ENCODE measurements at places on chromosomes 6 and 20. TPM values are rescaled to one million over a fixed set of nuclear protein-coding genes. Genes with fewer than 3 reads are reported as not detected.
A peak's percentile ranks its signal among the peaks of the same experiment; 100 is the strongest.

CAGE1 gene
- total RNA-seq = not detected

PNRC1 gene
- 261 TPM for total RNA-seq

ZNF311 gene
- 1.1 TPM for total RNA-seq

DHX16 gene
- 35.8 TPM for total RNA-seq

TRIM15 gene
- 0.98 TPM for total RNA-seq

DOK5 gene
- 1.3 TPM for total RNA-seq

C6orf58 gene
- total RNA-seq = not detected

RBM39 gene
- 303 TPM for total RNA-seq

DNA sequence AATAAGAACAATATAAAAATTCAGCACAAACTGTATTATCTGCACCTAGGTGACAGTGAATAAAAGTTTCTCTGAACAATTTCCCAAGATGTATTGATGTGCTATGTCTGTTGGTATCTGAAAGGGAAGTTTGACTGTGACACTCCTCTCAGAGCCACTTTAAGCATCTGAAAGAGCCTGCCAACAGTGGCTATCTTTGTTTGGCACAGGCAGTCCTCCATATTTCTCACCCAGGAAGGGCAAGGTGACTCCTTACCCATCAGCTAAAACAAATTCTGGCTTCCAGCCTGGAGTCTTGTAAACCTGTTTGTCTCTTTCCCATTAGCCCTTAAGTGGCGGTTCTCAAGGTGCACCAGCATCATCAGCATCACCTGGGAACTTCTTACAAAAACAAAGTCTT is 122.4 kb upstream of the VGLL2 start:
- DNase-seq = no peak

GRCh38 chr6:144149894-144150709 is at the start of gene STX11:
Gene STX11, plus strand, starts transcription at chr6:144150517. Its CDS starts 36,111 bp downstream, at chr6:144186628.
- DNase-seq = peak; percentile 54

- no peak for DNase-seq
Measured at GRCh38 chr6:82030761-82031503, 216.6 kb downstream of the IBTK start.

GRCh38 chr20:46701556-46701955 is 7.9 kb upstream of the SLC2A10 start:
- peak; percentile 17 for DNase-seq

- DNase-seq = no peak
Measured at GRCh38 chr20:49482173-49482572, 295 bp downstream of the KCNB1 start.

DNA sequence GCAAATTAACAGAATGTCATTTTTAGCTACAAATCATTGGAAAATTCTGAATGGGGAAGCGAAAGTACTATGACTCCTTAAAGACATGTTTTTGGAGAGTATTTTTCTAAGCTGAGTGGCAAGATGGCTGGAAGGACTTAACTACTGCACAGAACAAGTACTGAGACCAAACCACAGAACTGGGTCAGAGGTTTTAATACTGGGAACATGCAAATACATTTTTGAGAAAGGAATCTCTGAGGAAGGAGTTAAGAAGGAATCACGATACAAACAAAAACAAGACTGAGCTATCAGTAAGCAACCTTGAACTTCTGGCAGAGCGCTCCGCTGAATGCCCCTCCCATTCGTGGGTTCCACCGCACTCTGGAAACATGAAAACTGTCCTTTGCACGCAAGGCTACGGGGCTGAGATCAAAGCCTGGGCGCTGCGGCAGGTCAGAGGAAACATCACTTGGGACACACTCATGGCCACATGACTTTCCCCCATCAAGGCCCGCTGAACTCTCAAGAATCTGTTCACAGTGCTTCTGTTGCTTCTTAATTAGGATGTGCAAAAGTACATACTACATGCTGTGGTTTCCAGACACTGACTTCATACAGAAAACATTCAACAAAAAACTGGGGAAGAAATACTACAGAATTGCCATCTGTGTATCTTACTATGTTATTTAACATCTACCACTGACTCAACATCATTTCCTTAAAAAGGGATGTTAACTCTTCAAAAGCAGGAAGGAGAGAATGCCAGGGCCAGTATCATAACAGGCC is 27.8 kb downstream of the SLC23A2 start:
- peak; percentile 89 for DNase-seq

GRCh38 chr20:8242827-8243724 is 111.0 kb downstream of the PLCB1 start:
- DNase-seq = no peak

DNA sequence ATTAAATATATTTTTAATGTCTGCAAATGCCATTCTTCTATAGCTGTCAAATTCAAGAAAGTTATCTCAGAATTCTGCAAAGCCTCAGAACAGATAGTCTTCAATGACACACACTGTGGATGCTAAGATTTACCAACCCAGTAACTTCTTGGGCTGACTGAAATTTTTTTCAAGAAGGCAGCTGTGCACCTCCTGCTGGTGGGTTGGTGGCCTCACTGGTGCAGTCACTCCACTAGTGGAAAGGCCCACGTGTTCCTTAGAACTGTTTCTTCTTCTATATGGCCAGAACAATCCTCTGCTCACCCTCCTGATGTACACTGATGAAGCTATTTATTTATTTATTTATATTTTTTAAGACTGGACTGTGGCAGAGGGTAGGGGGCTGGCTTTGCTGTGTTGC is 28.1 kb upstream of the MTCL3 start:
- DNase-seq = no peak

DNA sequence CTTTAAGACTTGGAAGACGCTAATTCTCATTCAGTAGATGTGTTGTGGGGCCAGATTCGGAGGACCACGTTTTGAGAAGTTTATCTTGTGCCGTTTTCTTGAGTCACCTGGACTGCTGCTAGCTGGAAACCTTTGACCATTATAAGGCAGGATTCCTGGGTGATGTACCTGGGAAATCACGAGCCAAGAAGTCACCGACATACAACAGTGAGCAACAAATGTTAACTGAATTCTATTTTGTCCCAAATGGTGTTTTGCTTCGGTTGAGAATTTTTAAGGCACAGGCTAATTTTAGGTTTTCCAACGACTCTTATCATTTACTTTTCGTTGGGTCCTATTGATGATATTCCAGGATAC is 93.4 kb upstream of the BTN3A2 start:
- no peak for DNase-seq

DNA sequence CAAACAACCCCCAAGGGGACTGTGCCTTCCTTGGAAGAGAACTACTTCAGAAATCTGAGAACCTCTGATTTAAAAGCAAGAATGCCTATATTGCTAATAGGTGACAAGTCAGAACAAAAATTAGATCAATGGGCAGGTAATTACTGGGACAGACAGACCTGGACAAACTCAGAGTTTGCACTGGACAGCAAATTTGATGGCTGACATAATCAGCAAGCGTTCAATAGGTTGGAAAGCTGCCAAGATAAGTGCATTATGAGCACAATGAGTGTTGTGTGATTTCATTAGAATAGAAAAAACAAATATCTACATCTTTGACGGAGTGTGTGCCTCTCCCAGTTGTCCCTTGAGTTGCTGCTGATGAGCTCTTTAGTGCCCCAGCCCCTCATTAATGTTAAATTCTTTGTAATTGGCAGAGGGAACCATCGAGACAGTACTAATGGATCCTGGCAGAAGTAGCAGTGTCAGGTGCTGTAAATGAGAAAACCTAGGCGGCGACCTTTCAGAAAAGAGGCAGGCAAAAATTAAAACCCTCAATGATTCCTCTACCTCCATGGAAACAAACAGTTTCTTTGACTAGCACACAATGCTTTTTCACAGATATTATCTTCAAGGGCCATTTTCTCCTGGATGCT is 116.5 kb upstream of the COL21A1 start:
- no peak for DNase-seq

DNA sequence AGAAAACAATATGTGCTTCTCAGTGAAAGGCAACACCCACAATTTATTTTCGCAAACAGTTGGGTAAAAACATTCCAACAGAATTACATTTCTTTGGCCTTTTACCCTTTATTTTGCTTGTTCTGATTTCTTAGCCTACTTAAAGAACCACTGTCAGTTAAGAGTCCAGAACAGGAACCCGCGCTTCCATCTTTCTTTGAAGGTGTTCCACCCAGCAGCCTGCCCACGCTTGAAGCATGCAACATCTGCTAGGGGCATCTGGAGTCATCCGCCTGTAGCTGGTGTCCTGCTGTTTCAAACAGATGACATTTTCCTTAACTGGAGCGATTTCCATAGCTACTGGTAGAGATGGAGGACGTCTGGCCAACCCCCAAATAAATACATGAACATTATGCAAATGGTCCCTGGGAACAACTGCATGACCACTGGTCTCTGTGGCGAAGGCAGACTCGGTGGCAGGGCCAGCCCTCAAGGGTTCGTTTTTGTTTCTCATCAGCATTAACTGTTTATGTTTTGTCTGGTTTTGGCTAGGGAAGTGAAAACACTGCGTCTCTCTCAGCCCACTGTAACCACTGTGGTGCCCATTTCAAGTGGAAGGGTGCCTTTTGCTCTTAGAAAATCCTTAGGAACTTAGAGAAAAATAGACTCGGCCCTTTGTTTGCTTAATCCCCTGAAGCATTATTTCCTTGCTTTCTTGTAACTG is 51.6 kb downstream of the LAMA4 start:
- DNase-seq = no peak

DNA sequence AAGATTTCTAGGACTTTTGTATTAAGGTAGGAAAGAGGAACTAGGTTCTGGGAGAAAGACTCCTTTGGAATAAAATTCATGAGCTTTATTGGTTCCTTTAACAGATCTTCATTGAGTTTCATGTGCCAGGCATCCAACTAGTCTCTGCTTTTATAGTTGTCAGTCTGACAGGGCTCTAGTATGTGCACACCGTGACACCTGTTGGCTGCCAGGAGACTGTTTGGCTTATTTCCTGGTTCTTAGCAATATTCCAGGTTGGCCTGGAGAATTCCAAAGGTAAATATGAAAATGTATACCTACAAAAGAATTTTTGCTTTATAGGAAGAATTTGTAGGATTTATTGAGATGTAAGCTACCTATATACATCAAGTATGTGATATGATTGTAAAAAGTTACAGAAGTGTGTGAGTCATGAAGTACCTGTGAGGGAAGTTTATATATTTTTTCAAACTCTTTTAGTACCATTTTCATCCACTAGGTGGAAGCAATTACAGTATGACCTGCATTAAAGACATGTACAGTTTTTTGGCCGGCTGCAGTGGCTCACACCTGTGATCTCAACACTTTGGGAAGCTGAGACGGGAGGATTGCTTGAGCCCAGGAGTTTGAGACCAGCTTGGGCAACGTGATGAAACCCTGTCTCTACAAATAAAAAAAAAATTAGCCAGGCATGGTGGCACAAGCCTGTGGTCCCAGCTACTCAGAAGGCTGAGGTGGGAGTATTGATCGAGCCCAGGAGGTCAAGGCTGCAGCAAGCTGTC is 35.2 kb downstream of the NDUFAF5 start:
- no peak for DNase-seq

DNA sequence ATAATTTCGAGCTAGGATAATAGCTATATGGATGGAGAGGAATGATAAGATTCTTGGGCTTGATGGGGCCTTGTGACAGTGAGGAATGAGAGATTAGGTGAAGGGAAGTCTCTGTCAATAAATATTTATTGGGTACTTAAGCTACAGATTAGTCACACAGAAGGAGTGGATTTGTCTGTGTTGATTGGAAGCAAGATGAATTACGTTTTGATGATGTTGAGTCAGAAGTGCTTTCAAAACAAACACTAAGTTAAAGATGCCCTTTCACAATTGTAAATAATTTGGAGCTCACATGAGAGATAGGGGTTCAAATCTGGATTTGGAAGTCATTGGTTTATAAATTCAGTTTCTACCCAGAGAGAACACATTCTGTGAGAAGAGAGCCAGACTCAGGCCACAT is 834.2 kb downstream of the KIF16B start:
- DNase-seq = no peak

DNA sequence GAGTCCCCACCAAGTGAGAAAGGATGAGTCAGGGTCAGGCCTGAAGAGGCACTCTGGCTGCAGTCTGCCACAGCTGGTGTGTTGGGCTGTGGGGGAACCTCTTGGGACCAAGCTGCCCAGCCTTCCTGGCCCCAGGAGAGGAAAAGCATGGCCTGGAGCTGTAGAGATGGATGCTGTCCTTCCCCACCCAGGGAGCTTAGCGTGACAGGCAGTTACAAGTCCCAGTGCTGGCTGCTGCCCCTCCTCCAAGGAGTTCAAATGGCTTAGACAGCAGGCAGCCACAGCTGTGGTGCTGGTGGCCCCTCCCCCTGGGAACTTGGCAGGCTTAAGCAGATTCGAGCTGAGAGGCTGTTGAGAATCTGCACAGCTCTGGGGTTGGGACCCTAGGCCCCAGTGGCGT is 253.2 kb downstream of the PLCB1 start:
- no peak for DNase-seq

- no peak for DNase-seq
Measured at GRCh38 chr20:38032585-38033329, 499 bp downstream of the TTI1 start.

DNA sequence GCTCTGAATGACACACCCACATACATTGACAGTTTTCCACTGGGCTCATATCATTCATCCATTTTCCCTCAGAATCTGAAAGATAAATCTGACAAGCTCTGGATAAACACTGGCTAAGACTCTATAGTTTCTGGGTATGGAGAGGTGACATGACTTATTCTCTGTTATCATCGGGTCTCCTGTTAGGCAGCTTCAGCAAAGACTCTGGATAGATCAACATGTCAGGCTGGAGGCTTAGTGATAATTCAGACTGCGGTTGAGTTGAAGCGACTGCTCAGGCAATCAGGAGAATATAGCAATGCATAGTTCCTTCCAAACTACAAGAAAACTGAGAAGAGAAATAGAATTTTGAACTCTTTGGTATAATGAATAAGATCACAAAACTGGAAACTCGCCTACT is 394.6 kb downstream of the CBLN4 start:
- no peak for DNase-seq

GRCh38 chr6:169867751-169868191 is 116.3 kb downstream of the ERMARD start:
- DNase-seq = no peak

GRCh38 chr6:87645080-87645479 is 55.1 kb downstream of the ORC3 start:
- DNase-seq = no peak

DNA sequence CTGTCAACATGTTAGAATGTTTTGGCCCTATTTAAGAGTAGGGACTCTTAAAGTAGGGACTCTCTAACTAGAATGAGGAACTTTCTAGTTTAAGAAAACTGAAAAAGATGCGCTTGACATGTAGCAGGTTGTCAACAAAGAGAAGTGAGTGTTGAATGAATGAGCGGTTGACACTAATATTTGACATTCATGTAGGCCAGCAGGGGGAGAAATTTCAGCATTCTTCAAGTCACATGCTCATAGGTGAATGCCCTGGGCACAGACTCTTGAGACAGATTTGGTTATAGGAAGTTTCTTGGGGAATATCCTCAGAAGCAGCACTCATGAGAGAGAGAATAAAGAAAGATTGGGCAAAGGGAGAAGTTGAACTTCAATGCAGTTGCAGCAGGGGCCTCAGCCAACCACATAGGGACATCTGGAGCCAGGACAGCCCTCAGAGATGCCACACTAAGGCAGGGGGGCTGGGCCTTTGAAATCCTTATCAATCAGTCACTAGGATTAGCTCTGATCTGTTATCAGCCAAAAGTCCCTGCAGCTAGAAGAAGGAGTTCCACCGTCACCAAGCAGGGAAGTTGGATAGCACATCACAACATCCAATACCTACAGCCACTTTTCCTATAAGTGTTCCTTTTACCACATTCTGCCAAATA is 145.1 kb upstream of the FKBP1C start:
- no peak for DNase-seq

- no peak for DNase-seq
Measured at GRCh38 chr6:33095681-33096080, 19.9 kb downstream of the HLA-DPB1 start.

All from lower leg skin (tissue), 4 donors.